Stimulated activated naive CD4-positive, alpha-beta T cell treated with Interleukin-2 at 50 U/mL for 16 hours (primary cell): ENCODE measurements at places on chromosomes 16 and 17.

DNA sequence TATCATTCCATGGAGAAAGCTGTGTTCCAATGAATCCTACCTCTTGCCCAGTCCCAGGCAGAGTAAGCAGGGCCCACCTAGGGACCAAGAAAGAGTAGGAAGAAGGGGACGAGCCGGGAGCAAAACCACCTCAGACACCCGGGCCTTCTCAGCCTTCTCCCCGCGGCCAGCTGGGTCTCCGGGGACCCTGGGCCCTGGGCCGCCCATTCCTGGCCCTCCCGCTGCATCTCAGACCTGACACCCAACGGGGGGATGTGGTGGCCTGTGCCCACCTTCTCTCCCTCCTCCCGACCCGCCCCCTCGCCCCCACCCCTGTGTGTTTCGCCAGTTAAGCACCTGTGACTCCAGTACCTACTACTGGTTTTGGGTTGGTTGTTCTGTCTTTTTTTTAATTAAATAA is 11.4 kb upstream of the CACNG1 start:
- DNase-seq, result no peak

DNA sequence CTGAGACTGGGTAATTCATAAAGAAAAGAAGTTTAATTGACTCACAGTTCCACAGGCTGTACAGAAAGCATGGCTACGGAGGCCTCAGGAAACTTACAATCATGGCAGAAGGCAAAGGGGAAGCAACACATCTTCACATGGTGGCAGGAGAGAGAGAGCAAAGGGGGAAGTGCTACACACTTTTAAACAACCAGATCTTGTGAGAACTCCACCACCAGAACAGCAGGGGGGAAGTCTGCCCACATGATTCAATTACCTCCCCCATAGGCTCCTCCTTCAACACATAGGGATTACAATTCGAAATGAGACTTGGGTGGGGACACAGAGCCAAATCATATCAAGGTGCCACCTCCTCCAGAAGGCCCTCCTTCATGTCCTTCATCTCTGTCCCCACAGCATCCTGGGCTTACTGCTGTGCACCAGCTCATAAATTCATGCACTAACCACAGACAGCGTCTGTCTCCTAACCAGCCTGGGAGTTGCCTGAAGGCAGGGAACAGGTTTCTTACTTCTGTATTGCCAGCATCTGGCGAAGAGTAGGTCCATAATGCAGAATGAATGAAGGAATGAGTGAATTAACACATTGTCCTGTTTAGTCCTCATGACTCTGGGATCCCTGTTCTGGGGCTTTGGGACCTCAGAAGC is 74.4 kb downstream of the WSB1 start:
- no peak for DNase-seq

DNA sequence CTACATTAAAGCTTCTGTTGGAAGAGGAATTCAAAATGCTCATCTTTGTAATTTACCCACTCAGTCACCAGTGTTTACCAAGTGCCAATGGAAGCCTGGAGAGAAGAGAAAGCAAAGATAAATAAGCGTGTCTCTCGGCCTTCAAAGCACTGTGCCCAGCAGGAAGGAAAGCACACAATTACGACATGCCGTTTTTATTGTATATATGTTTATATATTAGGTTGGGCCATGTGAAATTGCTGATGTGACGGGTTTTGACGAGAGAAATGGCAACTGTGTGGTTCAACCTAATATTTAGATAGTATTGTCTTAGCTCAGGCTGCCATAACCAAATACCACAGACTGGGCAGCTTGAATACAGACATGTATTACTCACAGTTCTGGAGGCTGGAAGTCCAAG is 79.3 kb upstream of the HSBP1 start:
- no peak for DNase-seq

DNA sequence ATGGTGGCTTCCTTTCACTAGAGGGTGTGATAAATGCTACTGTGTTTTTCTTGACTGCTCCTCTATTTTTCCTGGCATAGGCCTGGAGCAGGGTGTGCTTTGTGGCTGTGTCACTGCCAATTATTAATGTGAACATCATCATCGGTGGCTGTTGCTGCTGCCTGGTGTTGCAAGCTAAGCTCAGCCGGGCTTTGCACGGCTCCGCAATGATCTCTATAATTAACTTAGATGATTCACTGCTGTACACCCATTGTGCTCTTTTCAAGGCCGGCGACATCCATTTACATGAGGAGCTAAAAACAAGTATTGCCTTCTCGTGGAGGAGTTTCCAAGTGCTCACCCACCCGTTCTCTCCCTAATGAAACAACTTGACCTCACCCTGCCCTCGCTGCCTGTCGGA is 160.1 kb upstream of the IRX3 start:
- DNase-seq, result no peak

- no peak for DNase-seq
These were observed 5.3 kb downstream of the RBBP6 start for GRCh38 chr16:24544640-24545039.

DNA sequence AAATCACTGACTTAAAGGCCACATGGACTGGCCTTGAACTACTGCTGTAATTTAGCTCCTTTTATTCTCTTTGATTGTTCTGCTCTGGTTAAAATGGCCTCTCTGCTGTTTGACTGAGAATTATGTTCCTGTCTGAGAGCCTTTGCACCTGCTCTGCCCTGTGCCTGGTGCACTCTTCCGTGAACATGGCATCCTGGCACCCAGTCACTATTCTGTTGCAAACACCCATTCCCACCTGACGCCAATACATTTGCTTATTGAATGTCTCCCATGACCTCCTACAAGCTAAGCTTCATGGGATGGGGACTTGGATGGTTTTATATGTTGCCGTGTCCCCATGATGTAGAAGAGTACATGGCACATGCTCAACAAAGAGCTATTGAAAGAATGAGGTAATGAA is 20.1 kb downstream of the HSD17B2 start:
- DNase-seq, result no peak

- no peak for DNase-seq
These were observed 6.2 kb downstream of the C1QL1 start for GRCh38 chr17:44961921-44962350.

DNA sequence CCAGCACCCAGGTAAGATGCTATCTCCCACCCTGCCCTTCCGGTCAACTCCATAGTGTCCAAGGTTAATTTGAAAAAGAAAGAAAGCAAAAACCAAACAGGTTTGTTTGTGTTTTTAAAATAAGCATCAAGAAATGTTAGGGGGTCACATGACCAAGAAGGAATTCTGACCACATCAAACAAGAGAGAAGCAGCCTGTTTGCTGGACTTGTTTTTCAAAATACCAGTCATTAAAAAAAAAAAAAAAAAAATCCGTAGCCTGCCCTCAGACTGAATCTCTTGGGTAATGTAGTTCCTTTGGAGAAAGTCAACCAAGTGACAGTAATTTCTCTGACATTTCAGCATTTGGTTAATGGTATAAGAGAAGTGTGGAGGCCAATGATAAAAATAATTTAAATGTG is 38.4 kb downstream of the HNF1B start:
- DNase-seq, result no peak

DNA sequence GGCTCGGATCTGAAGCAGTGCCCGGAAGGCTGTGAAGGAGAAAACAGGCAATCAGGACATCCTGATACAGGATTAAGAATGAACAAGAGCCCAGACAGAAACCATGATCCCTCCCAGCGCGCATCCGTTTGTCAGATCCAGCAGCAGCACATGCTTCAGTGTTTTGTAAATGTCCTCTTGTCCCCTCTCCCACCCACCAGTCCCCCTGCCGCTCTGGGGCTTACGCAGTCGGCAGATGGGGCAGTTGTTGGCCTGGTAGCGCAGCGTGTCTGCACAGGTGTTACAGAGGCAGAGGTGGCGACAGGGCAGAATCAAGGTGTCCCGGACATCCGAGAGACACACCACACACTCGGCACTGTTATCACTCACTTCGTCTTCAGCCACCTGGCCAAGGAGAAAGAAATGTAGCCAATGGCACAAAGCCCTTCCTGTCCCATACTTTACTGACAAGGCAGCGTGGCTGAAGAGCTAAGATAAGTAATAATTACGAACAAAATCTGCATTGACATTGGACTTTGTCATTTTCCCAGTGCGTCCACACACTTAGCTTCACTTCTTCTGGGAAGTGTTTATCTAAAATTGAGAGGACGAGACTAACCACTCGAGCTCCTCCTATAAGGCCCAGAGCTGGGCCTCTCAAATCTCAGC is 20.7 kb upstream of the FOXJ1 start:
- no peak for DNase-seq

DNA sequence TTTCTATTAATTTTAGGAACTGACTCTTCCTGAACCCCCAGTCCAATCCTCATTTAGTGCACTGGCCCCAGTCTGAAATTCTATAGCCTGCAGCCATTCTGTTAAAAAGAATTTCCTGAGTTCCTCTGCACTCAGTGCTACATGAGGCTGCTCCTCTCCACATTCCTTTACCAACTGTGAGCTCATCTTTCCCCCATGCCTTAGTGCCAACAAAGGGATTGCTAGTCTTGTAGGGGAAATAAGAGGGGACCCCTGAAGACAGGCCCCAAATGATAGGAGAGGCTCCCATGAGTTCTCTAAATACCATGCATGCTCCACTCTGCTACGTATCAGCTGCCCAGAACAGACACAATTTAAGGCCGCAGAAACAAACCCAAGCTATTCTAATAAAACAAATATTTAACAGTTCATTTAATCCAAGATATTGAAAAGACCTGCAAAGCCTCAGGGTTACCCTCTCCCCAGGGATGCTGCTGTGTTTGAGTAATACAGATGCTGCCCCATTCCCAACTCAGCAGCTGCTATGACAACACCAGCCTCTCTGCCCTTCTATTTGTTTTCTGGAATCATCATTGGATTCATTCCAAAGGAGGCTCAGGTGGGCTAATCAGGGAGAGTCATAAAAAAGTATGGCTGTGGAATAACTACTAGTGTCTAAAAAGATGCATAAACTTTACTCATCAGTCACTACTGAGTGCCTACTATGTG is 228.5 kb downstream of the TOX3 start:
- DNase-seq, result no peak

- no peak for DNase-seq
These were observed 75.7 kb downstream of the CYTH1 start for GRCh38 chr17:78706271-78706915.

GRCh38 chr17:76996741-76997694 is 128.8 kb downstream of the MGAT5B start:
- no peak for DNase-seq

GRCh38 chr17:64732336-64733006 is 70.4 kb upstream of the SMURF2 start:
- no peak for DNase-seq

GRCh38 chr17:3678821-3679530 is 10.4 kb downstream of the EMC6 start:
- no peak for DNase-seq

DNA sequence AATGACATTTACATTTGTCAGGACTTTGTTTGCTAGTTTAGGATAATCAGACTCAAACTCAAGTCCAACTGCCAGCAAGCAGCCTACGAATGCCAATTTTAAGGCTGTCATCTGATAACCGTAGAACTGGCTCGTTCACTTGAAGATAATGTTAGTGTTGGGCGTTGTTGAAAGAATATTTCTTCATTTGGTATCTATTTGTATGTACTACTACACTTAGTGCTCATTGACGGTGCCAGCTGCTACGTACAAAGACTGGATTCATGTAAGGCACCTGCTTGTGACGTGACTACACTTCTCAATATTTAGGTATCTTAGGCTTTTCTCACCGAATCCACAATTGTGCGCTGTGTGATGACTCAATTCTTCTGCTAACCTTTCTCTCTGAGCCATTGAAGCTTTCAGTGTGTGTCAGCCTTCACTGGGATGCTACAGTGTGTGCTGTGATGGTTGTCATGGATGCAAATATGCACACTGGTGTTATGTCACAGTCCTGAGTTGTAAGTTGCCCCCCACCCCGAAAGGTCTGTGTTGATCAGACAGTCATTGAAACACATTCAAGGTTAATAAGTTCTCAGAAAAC is 5.7 kb downstream of the ATP2C2 start:
- DNase-seq, result no peak

GRCh38 chr16:90018297-90018651 is 982 bp downstream of the DBNDD1 start:
- DNase-seq, result no peak

- DNase-seq, result no peak
These were observed 136.9 kb downstream of the MAP2K6 start for GRCh38 chr17:69551212-69552010.

DNA sequence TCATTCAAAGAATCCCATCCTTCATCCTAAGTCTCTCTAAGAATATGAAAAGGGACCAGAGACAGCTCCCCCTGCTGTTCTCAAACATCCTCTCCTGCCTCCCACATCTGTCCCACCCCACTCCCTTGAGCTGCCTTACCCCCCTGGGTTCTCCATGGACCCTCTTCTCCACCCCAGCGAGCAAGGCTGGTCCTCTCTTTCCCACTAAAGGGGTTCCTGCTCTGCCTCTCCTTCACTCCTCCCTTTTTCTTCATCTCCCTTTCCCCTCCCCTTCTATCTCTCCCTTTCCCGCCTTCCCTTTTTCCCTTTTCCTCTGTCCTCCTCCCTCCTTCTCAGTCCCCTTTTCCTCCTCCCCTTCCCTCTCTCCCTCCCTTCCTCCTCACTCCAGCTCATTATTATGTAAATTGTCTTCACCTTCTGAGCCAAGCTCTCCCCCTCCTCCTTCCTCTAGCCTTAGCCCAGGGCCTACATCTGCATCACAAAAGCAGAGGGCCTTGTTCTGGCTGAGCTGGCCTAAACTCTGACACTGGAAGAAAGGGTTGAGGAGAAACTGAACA is 90.0 kb downstream of the GNAO1 start:
- no peak for DNase-seq

DNA sequence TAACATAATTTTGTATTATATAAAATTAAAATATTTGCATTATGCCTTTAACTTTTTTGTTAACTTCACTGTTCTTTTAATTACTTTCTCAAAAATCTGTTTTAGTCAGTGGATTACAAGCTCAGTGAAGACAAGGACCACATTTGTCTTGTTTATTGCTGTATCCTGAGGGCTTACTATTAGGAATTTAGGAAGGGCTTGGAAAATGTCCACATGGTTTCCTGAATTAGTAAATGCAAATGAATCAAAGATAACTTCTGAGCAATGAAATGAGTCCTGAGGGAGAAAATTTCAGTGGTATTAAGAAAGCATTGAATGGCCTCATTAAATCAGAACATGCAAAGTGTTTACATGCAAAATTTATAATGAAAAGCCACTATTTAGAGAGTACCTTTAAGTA is 1293.2 kb upstream of the GOT2 start:
- DNase-seq, result no peak

DNA sequence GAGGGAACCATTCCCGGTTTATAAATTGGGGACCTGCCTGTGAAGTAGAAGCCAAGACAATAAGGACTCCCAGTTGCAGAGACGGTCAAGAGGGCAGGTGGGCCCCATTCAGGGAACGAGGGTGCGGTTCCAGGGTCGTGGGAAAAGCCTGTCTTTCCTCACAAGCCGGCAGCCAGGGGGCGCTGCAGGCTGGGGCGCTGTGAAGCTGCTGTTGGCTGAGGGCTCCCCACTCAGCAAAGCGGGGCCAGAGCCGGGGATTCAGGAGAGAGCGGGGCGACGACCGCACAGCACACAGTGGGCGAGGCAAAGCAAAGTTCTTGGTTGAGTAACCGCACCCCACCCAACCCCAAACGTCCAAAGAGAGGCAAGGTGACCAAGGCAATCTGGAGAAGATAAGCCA is 24.9 kb downstream of the CDRT15 start:
- peak; percentile 9 for DNase-seq

- no peak for DNase-seq
These were observed 40.5 kb downstream of the FTO start for GRCh38 chr16:53744449-53744848.
